ENCODE measurements at places on chromosomes 7 and 10. TPM values are rescaled to one million over a fixed set of nuclear protein-coding genes. Genes with fewer than 3 reads are reported as not detected.
A peak's percentile ranks its signal among the peaks of the same experiment; 100 is the strongest.

DNA sequence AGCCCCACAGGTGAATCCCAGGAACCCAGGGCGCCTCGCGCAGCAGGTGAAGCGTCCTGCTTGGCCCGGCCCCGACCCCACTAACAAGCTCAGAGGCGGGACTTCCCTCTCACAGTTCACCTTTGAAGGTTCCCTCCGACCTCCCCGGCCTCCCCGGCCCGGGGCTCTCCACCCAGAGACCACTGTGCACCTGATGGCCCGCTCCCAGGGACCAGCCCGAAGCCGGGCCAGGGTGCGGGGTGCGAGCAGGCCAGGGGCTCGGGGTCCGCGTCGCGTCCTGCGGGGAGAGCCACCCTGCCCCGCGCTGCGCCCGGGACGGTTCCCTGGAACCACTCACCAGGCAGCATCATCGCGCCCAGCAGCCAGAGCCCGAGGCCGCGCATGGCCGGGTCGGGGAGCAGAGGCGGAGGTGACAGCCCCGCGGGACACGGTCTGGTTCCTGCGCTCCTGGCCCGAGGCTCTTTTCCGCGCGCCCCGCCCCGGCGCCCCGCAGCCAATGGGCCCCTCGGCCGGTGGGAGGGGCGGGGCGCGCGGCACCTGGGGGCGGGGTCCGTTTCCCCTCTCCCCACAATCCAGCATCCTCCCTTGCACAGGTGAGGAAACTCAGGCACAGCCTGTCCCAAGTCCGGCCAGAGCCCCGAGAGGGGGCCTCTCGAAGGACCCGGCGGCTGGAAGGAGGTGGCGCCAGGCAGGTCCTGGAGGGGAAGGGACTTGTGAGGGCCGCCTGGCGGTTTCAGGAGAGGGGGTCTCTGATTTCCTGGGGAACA is at the start of gene ADAM8:
ADAM8 (minus strand) TSS at position 434 of the 767 bp plus-strand sequence; CDS start at position 383, 51 bp downstream.
- DNase-seq, result peak; percentile 90

- no peak for DNase-seq
Measured at GRCh38 chr10:33706746-33707145, 372.3 kb upstream of the NRP1 start.

The PPP1R17 gene
- 1.7 TPM for total RNA-seq

- DNase-seq, result no peak
Measured at GRCh38 chr7:5477126-5477525, 53.5 kb upstream of the TNRC18 start.

- DNase-seq, result peak; percentile 83
Measured at GRCh38 chr7:140640727-140641523, at the start of gene DENND2A. TSS of gene DENND2A (minus strand) at chr7:140640813. CDS start at chr7:140602397, 38,416 bp downstream.

The PTER gene
- 8.8 TPM for total RNA-seq

- no peak for DNase-seq
Measured at GRCh38 chr10:11301571-11302111, 284.0 kb downstream of the CELF2 start.

The PAX4 gene
- not detected for total RNA-seq

The RTKN2 gene
- 14.5 TPM for total RNA-seq

DNA sequence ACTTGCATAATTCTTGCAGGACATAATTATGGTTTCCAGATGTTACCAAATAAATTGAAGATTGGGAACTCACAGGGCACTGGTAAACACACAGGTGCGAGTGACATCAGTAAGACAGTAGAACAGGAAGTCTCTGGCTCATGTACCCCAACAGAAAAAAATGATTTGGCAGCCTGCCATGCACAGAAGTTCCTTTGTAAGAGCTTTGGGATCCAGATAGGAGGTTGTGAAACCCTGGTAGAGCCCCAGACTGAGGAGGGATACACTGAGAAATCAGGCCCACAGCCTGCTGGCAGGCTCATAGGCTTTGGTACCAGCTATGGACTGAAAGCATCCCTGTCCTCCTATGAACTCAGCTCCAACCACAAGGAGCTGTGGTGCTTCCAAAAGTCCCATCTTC is 118.0 kb downstream of the COBL start:
- no peak for DNase-seq

The OGDHL gene
- total RNA-seq, result 21.9 TPM

DNA sequence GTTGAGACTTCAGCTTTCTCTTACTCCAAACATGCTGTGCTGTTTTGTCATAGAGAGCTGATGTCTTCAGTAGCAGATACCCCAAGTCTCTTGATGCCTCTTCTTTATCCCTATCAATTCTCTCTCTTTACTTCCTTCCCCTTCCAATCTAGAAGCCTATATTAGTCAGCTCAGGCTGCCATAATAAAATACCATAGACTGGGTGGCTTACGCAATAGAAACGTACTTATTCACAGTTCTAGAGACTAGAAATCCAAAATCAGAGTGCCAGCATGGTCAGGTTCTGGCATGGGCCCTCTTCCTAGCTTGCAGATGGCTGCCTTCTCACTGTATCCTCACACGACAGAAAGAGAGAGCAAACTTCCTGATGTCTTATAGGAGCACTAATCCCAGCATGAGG is 9.0 kb upstream of the GARS1 start:
- DNase-seq, result no peak

DNA sequence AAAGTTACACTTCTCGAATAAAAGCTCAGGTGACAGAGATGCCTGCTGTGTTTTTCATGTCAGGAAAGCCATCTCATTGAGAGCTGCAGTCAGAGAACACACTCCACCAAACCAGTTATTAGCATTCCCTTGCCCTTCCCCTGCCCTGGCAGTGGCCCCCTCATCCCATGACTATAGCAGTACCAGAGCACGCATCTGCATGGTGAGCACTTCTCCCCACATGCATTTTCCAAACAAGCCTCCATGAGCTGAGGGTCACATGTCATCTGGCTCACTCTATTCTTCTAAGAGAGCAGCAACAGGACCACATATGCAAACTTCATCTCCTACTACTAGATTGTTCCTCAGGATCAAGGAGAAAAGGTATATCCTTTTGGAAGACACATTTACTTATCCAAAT is 42.4 kb upstream of the FGL2 start:
- no peak for DNase-seq

DNA sequence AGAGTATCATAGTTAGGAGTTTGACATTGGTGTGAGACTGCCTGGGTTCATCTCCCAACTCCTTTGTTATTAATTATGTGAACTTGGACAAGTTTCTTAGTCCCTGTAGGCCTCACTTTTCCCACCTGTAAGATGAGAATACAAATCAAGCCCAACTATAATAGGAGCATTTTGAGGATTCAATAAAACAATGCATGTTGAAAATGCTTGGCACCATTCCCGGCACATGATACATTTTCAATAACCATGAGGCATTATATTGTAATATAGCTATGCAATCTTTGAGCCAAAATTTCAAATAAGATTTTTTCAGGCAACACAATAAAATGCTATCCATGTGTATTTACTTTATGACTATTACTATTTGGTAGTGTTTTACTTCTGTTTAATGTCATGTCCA is 229.0 kb upstream of the SP4 start:
- DNase-seq, result no peak

The CDK13 gene
- total RNA-seq, result 50.2 TPM

The BAIAP2L1 gene
- total RNA-seq, result 25.9 TPM

DNA sequence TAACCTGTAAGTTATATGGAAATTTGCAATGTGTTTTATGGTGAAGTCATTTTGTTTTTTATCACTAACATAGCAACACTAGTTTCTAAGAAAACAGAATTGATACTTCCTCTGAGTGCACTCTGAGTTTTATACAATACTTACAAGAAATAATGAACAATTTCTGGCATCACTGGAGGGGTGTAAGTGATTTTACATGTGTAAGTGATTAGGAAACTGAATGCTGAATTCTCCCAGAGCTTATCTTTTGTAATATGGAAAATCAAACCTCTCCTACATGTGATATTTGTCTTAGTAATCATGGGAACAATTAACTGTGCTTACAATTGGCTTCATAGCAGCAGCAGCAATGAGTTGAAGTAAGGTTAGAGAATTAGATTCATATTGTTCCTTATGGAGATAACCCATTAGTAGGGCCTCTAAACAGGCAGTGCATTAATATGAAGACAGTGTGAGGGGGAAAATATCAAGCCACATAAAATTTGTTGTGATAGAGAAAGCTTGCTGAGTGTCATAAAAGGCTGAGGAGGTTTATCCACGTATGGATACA is 37.4 kb downstream of the SEMA3C start:
- DNase-seq, result no peak

The ZNF467 gene
- 0.31 TPM for total RNA-seq

GRCh38 chr7:158443014-158443687 is 144.5 kb downstream of the PTPRN2 start:
- peak; percentile 51 for DNase-seq

DNA sequence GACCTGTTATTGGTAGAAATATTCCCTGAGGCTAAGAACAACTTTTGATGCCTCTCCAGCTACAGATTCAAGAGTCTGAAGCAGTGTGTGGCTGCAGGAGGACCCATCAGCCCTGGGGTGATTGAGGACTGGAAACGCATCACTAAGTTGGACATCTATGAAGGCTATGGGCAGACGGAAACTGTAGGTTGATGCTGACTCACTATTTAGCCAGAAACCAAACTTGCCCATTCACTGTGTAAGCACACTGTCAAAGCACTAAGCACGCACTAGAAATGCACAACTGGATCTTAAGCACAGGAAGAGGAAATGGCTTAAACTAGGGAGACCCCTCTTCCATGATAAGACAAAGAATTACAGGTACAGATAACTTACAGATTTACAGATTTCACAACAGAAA is 20.8 kb downstream of the ACSM6 start:
- no peak for DNase-seq

DNA sequence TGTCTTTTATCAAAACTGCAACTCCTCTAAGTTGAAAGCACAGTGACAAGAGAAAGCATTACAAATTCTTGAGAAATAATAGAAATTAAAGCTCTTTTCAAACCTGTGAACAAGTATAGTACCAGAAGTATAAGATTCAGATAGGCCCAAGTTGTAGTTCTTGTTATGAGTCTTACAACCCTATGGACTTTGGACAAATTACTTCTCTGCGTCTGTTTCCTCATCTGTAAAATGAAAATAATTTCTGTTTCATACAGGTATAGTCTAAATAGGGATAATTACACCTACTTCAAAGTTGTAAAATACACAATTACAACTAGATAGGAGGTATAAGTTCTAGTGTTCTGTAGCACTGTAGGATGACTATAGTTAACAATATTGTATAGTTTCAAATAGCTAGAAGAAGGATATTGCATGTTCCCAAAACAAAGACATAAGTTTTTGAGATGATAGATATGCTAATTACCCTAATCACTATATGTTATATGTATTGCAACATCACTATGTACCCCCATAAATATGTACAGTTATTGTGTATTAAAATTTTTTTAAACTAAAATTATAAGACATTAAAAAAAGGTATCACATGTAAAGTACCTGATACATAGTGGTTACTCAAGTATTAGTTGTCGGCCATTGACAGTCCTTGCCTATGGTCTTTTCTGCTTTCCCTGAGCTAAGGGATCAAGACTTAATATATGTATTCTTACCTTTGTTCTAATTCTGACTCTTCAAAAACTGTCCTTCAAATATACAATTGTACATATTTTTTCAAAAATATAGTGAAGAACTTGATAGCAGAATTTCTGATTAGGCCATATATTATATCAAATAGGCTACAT is 1.8 kb upstream of the WASL start:
- no peak for DNase-seq

- peak; percentile 56 for DNase-seq
Measured at GRCh38 chr10:84224411-84225028, 824 bp downstream of the LRIT2 start.

The FAM25A gene
- total RNA-seq, result not detected

DNA sequence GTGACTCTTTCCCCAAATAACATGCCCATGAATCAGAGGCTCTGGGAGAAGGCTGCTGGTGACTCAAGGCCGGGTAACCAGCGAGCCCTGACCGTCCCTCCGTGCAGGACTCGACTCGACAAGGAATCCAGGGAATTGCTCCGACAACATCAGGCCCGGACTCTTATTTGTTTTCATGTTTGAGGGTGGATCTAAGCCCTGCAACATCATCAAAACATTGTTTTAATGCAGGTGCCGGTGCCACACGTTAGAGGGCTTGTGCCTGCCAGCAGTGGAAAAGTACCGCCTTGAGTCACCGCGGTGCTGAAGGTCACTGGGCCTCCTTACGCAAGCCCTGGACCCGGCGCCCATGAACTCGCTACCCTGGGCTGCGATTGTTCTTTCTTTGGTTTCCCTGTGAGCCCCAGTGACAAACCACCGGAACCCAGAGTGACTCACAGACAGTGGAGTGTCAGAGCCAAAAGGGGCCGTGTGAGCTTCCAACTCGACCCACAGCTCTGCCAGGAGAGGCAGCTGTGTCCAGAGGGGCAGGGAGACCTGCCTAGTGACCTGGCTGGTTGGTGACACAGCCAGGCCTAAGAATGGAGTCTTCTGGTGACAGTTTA is 139.4 kb upstream of the SHH start:
- DNase-seq, result no peak

DNA sequence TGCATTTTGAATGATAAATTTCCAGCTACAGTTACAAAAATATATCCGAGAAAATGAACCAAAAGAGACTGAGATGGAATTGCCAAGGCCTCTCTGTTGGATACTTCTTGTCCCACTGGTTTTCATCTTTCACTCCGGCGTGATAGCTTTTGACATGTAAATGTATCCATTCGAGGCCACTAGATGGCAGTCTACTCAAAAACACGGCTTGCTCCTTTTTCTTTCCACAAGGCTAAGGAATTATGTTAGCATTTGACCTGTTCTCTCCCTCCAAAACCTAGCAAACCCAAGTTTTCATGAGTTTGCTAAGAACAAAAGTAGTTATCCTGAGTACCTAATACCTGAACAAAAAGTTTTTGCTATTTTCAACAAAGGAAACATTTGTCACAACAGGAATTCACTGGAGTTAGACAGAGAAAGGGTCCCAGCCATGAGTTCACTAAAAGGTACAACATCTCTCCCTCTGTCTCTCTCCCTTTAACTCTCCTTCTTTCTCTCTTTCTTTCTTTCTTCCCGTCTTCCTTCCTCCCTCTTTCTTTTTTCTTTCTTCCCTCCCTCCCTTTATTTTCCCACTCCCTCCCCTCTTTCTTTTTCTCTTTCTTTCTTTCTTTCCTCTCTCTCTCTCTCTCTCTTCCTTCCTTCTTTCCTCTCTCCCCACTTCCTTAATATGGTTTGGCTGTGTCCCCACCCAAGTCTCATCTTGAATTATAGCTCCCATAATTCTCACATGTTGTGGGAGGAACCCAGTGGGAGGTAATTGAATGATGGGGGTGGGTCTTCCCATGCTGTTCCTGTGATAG is 207.9 kb upstream of the MYO3A start:
- DNase-seq, result peak; percentile 60

DNA sequence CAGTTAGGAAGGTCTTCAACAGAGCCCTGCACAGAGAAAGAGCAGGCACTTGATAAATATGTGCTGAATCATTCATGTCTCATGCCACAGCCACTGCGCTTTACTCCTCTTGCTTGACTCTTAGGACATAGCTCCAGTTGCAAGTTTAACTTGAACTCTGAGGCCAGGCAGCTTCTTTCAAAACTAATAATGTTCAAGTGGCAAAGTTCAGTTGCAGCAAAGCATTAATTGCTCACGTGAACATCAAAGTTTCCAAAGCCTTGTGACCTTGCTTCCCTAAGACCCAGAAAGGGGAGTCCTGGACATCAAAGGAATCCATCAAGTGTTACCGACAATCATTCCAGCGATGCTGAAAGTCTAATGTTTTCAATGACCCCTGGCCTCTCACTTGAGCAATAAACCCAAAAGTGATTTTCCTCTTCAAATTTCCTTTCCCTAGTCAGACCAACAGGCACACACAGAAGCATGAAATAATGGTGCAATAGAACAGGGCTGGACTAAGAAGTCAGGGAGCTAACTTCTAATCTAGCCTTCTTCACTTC is 21.8 kb upstream of the TECTB start:
- no peak for DNase-seq

The STEAP2 gene
- total RNA-seq, result 6.7 TPM
